ENCODE measurements at places on chromosomes 5 and 9.

- DNase-seq: no peak
These were observed 44.7 kb upstream of the TMEM215 start for GRCh38 chr9:32738501-32739172.

DNA sequence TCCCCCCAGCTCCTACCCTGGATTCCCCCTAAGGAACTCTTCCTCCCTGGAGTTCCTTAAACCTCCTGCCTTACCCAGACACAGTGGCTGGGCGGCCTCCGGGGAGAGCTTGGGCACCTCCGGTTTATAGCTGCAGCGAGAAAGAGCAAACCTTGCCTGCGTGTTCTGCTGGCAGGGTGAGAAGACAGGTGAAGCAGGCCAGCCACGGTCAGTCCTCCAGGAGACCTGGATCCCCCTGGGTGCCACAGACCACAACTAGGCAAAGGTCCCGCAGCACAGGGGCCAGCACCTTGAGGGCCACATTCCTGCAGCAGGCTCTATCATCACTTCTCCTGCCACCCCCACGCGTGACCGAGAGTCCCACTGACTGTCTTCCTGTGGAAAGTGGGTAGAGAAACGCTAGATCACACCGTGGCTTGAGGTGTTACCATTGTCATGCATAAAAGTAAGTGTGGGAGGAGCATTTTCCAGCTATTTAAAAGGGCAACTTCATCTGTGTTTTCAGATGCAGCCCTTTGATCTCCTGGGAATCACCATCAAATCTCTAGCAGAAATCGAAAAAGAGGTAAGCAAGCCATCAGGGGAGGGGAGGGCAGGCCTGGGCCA, 130.2 kb upstream of the LMX1B start:
- DNase-seq: no peak

GRCh38 chr9:129252937-129253802, 75.1 kb upstream of the IER5L start:
- no peak for DNase-seq

GRCh38 chr5:84816160-84816559, 431.5 kb upstream of the EDIL3 start:
- no peak for DNase-seq

DNA sequence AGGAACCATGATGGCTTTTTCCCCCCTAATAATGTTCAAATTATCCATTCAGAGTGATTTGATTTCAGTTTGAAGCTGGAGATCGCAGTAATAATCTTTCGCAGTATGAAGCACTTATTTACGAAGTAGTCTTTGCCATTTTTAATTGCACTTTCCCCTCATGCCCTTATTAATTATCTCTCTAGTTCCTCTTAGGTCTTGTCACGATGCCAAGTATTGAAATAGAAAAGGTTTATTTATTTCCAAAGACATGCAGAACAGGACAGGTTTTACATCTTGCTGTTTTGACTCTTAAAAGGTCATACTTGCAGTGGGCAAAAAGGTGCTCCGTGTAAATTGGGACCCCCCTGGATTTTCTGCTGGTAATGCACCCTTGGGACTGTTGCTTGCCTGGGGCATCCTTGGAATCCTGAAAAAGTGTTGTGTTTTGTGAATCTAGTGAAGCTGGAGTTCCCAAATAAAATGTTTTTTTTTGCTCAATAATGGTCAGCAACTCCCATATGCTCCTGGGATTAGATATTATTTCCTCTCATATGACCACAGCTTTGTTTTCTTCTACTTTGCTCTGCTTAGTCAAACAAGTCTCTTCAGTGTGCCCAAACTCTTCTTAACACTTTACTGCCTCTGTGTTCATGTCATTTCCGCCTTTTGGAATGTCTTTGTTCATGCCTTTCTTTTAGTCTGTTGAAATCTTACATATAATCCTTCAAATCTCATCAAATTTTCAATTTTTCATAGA, 278.3 kb downstream of the TMEM38B start:
- no peak for DNase-seq

DNA sequence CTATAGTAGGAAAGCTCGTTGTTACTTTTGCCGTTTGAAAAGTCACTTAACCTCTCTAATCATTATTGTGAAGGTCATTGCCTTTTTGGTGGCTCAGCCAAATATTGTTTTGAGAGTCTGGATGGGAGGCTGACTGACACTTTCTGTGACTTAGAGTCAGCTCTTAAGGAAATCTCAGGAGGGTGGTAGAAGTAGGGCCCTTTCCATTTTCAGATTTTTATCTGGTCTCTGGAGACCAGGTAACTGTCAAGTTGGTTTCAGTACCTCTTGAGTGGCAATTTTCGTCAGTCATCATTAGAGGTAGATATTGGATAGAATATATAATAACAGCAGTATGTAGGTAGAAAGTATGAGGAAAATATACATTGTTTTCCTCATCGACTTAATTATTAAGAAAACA, 23.3 kb downstream of the UGCG start:
- no peak for DNase-seq

DNA sequence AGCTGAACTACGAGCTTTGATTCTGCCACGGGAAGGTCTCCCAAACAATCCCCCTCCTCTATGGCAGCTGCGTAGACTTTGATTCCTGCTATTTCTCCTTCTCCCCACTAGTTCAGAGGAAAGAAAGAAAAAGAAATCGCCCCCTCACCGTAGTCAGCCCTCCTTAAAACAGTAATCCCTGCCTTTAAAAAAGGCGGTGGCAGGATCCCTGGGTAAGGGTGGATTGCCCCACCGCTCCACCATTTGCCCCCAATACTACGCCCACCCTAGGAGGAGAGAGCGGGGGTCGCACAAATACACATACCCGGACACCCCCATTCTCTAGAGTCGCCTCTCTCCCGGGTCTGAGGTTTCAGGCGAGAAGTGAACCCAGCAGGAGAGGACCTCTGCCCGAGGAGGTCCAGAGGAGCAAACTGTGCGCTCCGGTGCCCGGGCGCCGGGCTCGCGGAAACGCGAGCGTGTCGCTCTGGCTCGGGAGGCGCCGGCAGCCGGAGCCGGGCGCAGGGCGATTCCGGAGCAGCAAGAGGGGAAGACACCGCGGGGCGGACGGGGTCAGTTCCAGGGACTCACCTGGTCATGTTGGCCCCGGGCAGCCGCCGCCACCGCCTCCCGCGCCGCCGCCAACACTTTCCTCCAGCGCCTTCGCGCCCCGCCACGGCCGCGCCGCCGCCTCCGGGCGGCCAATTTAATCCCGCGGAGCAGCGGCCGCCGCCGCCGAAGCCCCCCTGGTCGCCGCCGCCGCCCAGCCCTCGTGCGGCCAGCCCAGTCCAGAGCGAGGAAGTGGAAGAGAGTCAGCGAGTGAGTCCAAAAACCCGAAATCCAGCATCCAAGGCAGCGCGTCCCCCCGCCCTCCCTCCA, 1057.7 kb upstream of the DMAC1 start:
- peak; percentile 19 for DNase-seq

DNA sequence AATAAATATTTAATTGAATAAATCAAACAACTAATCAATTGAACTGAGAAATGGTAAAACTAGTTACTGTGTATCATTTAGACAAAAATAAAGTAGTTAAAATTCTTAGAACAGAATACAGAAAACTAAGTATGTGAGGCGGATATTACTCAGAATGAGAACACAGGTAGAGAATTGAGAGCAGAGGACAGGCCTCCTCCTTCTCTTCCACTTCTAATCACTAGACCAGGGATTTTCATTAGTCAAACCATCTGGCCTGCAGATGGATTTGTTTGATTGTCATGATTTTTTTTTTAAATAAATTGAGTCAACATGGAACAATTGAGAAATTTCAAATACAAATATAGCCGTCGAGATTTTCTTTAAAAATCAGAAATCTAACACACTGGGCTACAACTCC, 198.6 kb upstream of the HMHB1 start:
- no peak for DNase-seq

DNA sequence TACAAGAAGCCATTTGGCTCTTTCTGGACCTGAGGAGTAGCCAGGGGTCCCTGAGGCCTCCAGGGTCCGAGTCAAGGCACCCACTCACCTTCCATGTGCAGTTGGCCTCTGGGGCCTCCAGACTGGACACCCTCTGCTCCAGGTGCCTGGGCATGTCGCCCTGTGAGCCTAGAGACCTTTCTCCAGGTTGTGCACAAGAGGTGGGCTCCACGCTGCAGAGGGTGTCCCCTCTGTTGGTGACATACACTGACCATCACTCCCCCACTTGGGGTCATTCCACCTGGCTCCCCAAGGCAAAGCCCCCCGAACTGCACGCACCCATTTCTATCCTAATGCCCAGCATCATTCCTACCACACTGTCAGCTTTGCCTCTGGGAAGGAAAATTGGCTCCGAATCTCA, 48.8 kb downstream of the RASGEF1C start:
- no peak for DNase-seq

- DNase-seq: no peak
These were observed 128.6 kb downstream of the MYO10 start for GRCh38 chr5:16807547-16807864.

DNA sequence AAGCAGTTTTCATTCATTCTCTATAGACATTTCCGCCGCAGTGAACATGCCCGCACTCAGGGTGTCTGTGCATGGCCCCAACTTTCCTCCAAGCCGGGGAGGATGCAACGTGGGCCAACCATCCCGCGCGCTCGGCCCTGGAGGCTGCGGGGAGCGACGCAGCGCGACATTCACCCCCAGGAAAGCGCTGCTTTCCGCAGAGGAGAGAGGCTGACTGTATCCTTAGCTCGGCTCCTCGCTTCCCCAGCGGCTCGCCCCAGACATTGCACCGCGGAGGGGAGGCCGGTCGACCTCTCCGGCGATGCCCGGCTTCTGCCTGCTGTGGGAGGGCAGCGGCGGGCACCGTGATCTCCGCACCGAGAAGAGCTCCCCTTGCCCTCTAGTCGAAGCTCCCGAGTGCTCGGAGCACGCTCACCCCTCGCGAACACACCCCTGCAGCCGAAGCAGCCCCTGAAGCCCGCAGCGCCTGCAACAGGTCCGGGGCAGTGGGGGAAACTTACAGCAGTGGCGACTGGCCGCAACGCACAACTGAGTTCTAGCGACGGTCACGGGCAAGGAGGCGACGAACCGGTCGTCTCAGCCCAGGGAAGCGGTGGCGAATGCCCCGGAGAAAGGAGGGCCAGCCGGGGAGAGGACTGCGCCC, 600 bp downstream of the ENC1 start:
- DNase-seq: peak; percentile 57

DNA sequence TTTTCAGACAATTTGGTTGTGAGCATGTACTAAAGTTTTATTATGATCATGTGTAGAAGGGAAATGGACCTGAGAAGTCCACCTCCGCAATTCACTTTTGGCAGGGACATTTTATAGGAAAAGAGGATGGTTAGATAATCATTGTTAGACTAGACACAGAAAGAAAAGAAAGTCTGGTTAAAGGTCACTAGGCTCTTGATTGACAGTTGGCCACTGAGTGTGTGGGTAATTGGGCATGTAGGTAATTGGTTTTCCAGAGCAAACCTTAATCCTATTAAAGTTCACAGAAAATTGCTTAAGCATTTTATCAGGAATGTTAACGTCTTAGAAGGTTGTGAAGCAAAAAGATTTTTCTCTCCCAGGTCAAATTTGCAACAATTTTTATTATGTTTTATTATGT, 158.5 kb upstream of the CLINT1 start:
- DNase-seq: no peak

DNA sequence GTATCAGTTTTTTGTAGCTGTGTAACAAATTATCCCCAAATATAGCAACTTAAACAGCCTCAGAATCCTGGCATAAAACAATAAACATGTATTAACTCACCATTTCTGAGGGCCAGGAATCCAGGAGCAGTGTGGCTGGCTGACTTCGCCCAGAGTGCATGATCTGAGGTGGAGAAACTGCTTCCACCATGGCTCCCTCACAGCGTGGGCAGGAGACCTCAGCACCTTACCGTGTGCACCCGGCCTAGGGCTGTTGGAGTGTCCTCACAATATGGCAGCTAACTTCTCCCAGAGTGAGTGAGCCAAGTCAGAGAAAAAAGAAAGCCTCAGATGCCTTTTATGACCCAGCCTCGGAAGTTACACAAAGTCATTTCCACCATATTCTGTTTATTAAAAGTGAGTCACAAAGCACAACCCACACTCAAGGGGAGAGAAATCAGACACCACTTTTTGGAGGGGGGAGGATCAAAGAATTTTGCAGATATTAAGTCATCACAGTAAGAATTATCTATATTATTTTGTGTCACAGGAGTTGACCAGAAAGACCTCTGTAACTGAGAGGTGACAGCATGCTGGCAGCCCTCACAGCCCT, 59.6 kb downstream of the TSTD2 start:
- DNase-seq: no peak

DNA sequence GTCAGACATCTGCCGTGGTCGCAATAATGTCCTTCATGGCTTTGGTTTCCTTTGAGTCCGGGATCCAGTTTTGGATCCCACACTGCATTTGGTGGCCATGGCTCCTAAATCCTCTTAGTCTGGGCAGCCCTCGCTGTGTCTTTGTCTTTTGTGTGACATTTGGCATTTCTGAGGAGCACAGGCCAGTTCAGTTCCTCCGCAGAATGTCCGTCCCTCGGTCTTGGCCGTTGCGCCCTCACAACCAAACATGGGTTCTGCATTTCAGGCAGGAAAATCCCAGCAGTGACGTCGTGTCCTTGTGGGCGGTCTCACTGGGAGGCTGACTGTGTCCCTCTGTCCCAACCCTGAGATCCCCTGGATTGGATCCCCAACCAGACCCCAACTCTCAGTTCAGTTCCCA, 172.9 kb upstream of the PPP1R26 start:
- DNase-seq: no peak

- DNase-seq: no peak
These were observed 66.0 kb upstream of the CKMT2 start for GRCh38 chr5:81167078-81167477.

DNA sequence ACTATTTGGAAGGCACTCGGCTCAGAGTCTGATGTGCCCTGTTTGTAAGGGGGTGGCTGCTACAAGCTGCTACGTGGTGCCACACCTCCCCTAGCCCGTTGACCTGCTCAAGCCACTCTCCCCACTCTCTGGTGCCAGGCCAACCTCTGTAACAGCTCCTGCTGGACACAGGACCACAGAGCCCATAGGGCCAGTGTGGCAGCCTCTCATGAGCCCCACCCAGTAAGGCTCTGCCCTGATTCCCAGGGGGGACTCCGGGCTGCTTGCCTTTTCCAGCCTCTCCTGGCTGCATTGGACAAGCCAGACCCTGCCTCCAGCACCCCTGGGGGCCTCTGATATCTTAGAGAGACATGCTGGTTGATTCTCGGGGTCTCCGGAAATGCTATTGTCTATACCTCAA, 53.3 kb upstream of the ANGPTL2 start:
- no peak for DNase-seq

GRCh38 chr5:33321026-33321425, 119.7 kb upstream of the TARS1 start:
- DNase-seq: no peak

- no peak for DNase-seq
These were observed 71.9 kb downstream of the MAP1B start for GRCh38 chr5:72179028-72179815.

- no peak for DNase-seq
These were observed 20.6 kb downstream of the EMB start for GRCh38 chr5:50420343-50420935.

GRCh38 chr9:74573640-74574191, 76.6 kb downstream of the RORB start:
- DNase-seq: no peak

- DNase-seq: no peak
These were observed 101.7 kb upstream of the TBC1D2 start for GRCh38 chr9:98356953-98357690.

- no peak for DNase-seq
These were observed 470.5 kb downstream of the PLK2 start for GRCh38 chr5:57989378-57989777.

GRCh38 chr5:62354028-62354874, 48.2 kb downstream of the KIF2A start:
- peak; percentile 72 for DNase-seq

GRCh38 chr9:131915181-131915580, 164.5 kb downstream of the MED27 start:
- DNase-seq: no peak

Data from suppressor macrophage (primary cell).